ENCODE measurements at places on chromosomes 5 and 9.
A peak's percentile ranks its signal among the peaks of the same experiment; 100 is the strongest.

GRCh38 chr5:132134384-132134783, 60.8 kb downstream of the CSF2 start:
- DNase-seq: no peak

GRCh38 chr5:3913279-3913678, 317.6 kb downstream of the IRX1 start:
- DNase-seq: no peak

DNA sequence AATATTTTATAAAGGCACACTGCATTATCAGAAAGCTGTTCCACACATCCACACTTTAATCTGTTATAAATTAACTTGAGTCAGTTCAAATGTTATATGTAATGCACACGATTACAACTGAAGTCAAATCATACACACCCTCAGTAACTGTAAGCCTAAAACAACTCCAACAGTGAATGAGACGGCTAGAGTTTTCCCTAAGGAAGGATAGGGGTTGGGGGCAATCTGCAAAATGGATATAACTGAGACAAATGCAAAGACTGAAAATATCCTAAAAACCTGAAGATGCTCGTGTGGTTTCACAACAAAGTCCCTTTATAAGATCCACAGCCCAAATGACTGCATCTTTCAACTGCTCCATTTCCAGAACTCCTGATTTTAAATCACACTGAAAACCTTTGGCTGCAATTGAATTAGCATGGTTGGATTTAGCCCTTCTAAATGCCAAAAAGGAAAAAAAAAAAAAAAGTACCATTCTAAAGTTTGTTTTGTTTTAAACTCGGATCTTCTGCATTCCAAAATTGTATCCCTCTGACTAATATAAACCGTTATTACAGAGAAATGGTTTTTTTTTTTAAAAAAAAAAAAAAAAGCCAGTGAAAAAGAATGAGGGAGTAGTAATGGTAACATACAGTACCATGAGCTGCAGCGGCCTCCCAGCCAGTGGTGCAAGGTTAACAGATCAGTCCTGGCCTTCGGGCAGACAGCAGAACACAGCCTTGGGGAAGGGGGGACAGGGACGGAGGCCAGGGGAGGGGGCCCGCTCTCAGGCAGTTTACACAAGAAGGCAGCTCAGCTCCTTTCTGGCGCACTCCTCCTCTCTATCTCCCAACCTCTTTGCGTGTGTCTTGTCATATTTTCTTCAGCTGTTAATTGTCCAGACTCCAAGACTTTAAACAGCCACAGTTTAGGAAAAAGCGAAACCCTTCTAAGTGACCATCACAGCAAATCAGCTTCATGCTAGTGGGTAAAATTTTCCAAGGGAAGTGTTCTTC, 166.1 kb downstream of the BNC2 start:
- peak; percentile 13 for DNase-seq

DNA sequence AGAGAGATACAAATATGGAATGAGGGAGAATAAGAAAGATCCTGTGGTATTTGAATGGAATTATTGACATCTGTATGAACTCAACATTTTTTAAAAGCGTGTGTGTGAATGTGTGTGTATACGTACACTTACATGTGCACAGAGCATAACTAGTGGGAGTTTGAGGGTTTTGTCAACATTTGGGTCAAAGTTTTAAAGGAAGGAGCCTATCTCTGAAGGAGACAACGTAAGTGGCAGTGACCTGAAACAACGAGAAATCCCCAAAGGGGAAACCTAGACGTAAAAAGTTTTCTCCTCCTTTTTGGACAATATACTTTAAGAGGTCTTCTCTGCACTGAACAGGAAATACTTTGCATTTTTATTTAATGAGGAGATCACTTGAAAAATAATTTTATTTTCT, 40.2 kb upstream of the DTWD2 start:
- DNase-seq: no peak

GRCh38 chr5:126513703-126514102, 81.3 kb downstream of the ALDH7A1 start:
- DNase-seq: no peak

GRCh38 chr9:72154468-72155285, 5.4 kb downstream of the GDA start:
- peak; percentile 70 for DNase-seq

DNA sequence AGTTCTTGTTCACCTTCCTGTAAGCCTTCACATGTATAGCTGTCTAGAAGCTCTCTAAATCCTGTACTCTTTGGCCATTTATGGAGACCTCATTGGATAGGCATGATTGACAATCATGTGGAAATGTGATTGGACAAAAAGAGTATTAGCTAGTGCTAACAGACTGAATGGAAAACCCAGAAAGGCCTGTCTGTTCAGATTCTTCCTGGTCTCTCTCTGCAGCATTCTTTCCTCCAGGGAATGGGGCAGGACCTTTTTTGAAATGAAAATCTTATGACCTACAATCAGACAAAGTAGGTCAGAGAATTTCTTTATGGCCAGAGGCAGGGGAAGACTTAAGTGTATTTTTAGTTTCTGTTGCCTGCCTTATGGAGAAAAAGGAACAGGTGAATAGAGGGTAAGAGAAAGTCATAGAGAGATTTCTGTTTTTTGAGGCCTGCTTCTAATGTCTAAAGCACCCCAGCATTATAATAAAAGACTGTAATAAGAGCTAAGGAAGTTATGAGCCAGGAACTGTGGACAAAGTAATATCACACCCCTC, 152.4 kb upstream of the CCDC152 start:
- DNase-seq: no peak

DNA sequence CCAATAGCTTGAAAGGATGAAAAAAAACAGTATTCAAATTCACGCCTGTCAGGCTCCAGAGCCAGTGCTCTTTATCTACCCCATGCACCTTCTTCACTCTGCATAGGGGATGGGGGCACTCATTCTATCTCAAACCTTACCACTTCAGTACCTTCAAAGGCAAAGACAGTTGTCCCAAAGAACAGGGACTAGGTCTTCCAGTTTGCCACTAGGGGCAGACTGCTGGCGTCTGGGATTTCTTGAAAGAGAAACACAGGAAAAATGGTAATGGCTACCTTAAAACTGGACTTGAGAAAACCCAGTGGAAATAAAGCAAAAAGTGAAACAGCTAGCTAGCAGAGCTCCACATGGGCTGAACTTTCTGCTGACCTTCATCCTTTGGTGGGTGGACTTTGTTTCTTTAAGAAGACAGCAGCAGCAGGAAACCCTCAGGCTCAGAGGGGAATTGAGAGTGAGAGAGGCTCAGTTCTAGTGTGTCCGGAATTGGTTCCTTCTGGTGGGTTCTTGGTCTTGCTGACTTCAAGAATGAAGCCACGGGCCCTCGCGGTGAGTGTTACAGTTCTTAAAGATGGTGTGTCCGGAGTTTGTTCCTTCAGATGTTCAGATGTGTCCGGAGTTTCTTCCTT, 41.0 kb upstream of the SLC36A1 start:
- no peak for DNase-seq

GRCh38 chr9:111451570-111451969, 32.6 kb downstream of the ECPAS start:
- no peak for DNase-seq

- DNase-seq: no peak
Measured at GRCh38 chr9:95090871-95091577, 226.5 kb downstream of the FANCC start.

DNA sequence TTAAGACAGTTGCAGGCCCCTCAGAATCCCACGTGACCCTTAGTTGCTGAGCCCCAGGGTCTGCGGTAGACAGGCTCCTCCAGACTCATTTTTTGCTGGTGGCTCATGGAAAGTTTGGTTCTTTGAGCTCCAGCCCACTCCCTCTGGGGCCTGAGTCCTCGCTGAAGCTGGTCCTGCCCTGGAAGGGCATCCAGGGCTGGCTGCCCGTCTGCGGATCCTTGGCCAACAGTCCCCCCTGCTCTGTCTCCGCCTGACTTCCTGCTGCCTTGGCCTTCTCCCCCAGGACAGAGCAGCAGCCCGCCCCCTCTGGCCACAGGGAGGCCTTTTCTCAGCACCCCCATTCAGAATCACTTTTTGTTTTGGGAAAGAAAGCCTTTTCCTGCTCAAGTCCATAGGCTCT, 24.4 kb downstream of the SLC6A7 start:
- DNase-seq: no peak

DNA sequence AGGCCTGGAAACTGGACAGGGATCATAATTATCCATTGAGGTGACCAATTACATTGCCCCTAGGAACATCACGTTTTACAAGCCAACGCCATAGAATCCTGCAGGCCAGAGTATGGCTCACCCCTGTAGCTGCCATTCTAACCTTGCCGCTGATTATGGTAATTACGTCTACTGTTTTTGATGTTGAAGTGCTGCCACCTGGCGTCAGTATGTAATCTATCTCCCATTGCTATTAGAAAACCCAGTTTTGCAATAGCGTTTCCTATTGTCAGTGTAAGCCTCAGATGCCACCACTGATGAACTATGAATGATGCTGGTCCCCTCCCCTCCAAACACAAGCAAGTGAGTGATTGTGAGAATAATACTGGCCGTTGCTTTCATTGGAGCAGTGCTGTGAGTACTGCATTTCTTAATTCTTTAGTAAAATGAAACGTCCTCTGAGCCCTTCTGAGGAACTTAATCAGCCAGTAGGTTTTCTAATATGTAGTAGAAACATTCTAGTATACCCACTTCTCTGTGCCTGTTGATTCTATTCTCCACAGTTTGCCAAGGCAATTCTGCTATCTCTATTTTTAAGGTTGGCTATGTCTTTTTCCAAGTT, 100.5 kb upstream of the NMUR2 start:
- peak; percentile 57 for DNase-seq

- DNase-seq: no peak
Measured at GRCh38 chr5:113128641-113129330, 152.2 kb downstream of the DCP2 start.

DNA sequence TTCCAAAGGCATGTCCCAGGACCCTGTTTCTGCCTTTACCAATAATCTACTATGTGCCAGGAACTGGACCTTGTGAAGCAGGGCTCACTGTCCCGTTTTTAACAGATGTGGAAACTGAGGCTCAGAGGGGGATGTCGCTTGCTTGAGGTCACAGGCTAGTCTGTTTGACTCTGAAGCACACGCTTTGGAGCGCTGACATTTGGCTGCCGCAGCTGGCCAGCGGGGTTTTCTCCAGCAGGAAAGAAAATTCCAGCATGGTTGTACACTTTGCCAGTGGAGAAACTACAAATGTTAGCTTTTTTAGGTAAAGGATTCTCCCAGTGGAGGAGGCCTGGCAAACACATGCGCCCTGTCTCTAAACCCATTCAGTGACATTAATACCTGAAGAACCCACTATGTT, 50.5 kb downstream of the SH3PXD2B start:
- no peak for DNase-seq

DNA sequence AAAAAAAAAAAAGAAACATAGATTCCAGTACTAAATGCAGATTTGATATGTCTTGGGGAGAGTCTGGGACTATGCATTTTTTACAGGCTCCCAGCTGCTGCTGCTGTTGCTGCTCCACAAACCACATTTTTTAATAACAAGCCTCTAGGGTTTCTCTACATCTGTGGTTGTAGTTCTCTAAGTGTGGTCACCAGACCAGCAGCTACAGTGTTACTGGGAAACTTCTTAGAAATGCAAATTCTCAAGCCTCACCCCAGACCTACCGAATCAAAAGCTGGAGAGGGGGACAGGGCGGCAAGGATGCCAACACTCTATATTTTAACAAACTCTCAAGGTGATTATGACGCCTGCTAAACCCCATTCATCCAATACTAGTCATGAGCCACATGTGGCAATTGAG, 293.4 kb upstream of the PTGER4 start:
- DNase-seq: no peak

DNA sequence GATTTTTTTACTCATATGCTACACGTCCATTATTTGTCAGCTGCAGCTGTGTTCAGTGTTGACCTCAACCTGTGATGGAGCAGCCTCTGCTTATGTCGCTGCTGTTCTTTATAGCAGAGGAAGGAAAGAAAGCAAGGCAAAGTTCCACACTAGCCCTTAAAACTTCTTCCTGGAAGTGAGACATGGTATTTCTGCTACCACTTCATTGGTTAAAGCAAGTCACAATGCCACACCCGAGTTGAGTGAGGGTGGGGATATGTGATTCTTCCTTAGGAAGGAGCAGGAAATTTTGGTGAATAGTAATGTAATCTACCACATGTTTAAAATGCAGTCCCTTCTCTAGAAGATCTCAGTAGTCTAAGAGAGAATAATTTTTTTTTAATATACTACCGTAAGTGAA, 224.8 kb upstream of the DMRT1 start:
- no peak for DNase-seq

DNA sequence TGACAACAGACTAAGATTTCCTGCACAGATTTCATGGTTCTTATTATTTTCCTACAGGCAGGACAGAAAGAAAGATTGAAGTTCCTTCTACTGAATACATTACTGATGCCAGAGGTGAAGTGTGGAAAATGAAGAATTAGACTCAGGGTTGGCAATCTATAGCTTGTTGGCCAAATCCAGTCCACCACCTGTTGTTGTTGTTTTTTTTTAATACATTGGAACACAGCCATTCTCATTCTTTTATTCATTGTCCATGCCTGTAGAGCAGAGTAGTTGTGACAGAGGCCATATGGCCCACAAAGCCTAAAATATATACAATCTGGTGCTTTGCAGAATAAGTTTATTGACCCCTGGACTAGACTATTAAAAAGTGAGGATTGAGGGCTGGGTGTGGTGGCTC, 5.8 kb upstream of the PLPPR1 start:
- no peak for DNase-seq

GRCh38 chr9:10144355-10144754, 468.4 kb downstream of the PTPRD start:
- no peak for DNase-seq

DNA sequence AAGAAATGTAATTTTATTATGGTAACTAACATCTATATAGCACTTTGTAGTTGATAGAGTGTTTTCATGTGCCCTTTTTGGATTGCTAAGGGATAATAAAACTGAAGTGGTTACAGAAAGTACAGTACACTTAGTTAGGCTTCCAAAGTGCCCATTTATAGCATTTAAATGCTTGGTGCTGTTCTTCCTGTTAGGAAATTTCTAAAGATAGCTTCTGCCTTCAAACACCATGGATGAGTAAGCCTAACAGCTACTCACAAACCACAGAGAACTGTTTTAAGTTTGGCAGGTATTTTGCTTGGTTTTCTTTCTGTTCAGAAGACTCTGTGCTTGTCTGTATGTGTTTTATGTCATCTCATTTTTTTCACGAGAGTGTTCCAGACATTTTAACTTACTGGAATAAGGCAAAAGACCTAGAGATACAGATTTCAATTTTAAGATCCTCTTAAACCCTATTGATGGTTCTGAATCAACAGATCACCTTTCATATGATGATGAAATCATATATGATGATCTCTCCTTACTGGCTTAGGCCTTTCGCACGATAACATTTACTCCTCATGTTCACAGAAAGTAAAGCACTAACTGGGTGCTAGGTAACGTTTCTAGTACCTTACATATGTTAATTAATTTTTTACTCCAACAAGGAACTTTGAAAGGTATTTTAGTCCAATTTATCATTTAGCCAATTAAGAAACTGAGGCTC, 4.4 kb downstream of the RIMOC1 start:
- no peak for DNase-seq

GRCh38 chr5:34500236-34500847, 155.8 kb upstream of the RAI14 start:
- no peak for DNase-seq

DNA sequence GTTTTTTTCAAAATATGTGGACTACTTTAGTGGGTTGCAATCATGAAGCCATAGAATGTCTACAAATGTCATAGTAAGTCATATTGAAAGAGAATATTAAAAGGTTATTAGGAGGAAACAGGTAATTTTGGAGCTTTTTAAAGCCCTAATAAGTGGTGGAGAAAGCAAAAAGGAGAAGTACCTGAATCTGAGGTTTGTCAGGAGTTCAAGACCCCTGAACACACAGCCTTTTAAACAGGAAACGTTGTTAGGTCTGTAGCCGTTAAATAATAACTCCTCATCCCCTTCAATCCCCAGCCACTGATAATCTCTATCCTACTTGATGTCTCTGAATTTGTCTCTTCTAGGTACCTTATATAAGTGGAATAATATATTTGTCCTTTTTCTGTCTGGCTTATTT, 51.1 kb downstream of the SPEF2 start:
- DNase-seq: no peak

All from transverse colon (tissue), 4 donors.